Activated B cell treated with CpG ODN at 0.5 μM for 24 hours (primary cell): ENCODE measurements at places on chromosomes 4 and X. TPM values are rescaled to one million over a fixed set of nuclear protein-coding genes. Genes with fewer than 3 reads are reported as not detected.

ERCC6L gene
- 0.91 and 1.1 TPM in 2 replicates for total RNA-seq

MXRA5 gene
- total RNA-seq: not detected in 2 replicates

SLC26A1 gene
- 0.15 TPM in 1 of 2 replicates, not detected in the other for total RNA-seq

PLAC8 gene
- total RNA-seq: 142 and 153 TPM in 2 replicates

DNA sequence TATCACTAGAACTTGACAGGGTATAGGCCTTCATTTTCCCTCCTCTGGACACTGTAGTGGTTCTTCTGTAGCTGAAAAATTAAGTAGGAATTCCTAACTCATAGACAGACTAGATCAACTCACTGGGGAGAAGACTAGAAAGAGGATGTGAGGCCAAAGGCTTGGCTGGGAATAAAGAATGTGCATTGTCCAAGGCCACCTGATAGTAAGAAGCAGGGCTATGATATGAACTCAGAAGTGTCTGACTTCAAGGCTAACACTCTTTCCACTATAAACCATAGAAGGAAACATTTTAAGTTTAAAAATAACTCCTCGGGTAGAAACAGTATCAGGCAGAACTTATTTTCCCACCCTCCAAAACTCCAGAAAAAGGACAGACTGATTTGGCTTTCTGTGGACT, 346.6 kb downstream of the OPHN1 start:
- H3K4me3 ChIP-seq: no peak overlapping the region
- DNase-seq: no peak
- H3K36me3 ChIP-seq: no peaks in the 10 kb centered on the region
- no peaks in the 10 kb centered on the region for H3K4me1 ChIP-seq

GRCh38 chr4:158004101-158004500, 168.7 kb downstream of the GASK1B start:
- H3K4me1 ChIP-seq: no peaks in the 10 kb centered on the region
- no peaks in the 10 kb centered on the region for H3K27me3 ChIP-seq
- H3K27ac ChIP-seq: no peak overlapping the region
- H3K4me3 ChIP-seq: no peak overlapping the region
- no peak for DNase-seq

- H3K4me3 ChIP-seq: no peak overlapping the region
- no peaks in the 10 kb centered on the region for H3K4me1 ChIP-seq
- no peak for DNase-seq
- peaks cover under 1% of the 10 kb centered on the region for H3K27me3 ChIP-seq
These were observed 120.8 kb downstream of the DTHD1 start for GRCh38 chr4:36402008-36402758.

GRCh38 chr4:151952137-151952536, 191.3 kb upstream of the GATB start:
- H3K36me3 ChIP-seq: no peaks in the 10 kb centered on the region
- H3K27me3 ChIP-seq: peaks cover 2% of the 10 kb centered on the region
- H3K27ac ChIP-seq: no peak overlapping the region
- no peaks in the 10 kb centered on the region for H3K4me1 ChIP-seq

DNA sequence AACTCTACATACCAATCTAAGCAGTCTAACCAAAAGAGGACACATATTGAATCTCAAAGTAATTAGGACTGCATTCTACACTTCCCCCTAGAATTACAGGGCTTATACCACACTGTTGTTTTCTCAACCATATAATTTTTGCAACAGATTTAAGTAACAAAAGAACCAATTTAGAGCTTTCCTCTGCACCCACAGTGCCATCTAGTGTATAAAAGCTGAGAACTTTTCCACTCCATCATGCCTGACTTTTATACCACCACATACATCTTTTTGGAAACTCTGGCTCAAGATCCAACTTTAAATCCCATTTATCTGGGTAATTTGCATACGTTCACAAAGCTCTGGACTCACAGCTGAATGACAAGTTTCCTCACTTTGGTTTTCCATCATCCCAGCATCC, 99.5 kb downstream of the EFHC2 start:
- no peaks in the 10 kb centered on the region for H3K36me3 ChIP-seq
- H3K27ac ChIP-seq: no peak overlapping the region
- H3K4me1 ChIP-seq: peaks cover 5% of the 10 kb centered on the region
- H3K27me3 ChIP-seq: no peaks in the 10 kb centered on the region

GRCh38 chr4:113763029-113763285, 1.4 kb upstream of the CAMK2D start:
- H3K4me3 ChIP-seq: peak overlapping the region; percentile 99
- peak overlapping the region; percentile 100 for H3K27ac ChIP-seq
- no peaks in the 10 kb centered on the region for H3K27me3 ChIP-seq
- peaks cover 33% of the 10 kb centered on the region for H3K36me3 ChIP-seq
- no peak for DNase-seq
- peaks cover 30% of the 10 kb centered on the region for H3K4me1 ChIP-seq

GRCh38 chrX:119756926-119757635, 1.3 kb upstream of the SOWAHD start:
- no peak for DNase-seq
- H3K4me3 ChIP-seq: peak overlapping the region; percentile 82
- no peaks in the 10 kb centered on the region for H3K36me3 ChIP-seq
- peak overlapping the region; percentile 98 for H3K27ac ChIP-seq
- H3K27me3 ChIP-seq: no peaks in the 10 kb centered on the region
- peaks cover 62% of the 10 kb centered on the region for H3K4me1 ChIP-seq

DNA sequence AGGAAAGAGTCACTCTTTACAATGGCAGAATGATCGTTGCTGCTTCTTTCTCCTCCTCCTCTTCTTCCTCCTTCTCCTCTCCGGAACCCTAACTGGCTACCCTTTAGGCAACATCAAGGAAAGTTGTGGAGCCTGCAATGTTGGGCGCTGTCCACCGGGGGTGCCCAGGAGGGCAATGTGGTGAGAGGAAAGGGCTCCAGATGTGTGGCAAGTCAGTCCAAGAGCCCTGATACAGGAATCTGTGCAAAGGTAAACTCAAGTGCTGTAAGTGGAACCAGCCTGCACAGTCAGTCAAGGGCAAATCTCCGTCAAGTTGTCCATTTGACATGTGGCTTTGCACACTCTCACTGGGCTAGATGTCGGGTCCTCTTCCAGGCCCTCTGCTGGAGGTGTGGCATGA, 2.8 kb downstream of the RTL5 start:
- H3K36me3 ChIP-seq: no peaks in the 10 kb centered on the region
- peaks cover 2% of the 10 kb centered on the region for H3K27me3 ChIP-seq
- DNase-seq: no peak

GRCh38 chr4:151766691-151767090, 5.9 kb upstream of the GATB start:
- no peak overlapping the region for H3K4me3 ChIP-seq
- H3K27me3 ChIP-seq: peaks cover 21% of the 10 kb centered on the region
- H3K36me3 ChIP-seq: no peaks in the 10 kb centered on the region
- H3K27ac ChIP-seq: no peak overlapping the region
- no peaks in the 10 kb centered on the region for H3K4me1 ChIP-seq

DNA sequence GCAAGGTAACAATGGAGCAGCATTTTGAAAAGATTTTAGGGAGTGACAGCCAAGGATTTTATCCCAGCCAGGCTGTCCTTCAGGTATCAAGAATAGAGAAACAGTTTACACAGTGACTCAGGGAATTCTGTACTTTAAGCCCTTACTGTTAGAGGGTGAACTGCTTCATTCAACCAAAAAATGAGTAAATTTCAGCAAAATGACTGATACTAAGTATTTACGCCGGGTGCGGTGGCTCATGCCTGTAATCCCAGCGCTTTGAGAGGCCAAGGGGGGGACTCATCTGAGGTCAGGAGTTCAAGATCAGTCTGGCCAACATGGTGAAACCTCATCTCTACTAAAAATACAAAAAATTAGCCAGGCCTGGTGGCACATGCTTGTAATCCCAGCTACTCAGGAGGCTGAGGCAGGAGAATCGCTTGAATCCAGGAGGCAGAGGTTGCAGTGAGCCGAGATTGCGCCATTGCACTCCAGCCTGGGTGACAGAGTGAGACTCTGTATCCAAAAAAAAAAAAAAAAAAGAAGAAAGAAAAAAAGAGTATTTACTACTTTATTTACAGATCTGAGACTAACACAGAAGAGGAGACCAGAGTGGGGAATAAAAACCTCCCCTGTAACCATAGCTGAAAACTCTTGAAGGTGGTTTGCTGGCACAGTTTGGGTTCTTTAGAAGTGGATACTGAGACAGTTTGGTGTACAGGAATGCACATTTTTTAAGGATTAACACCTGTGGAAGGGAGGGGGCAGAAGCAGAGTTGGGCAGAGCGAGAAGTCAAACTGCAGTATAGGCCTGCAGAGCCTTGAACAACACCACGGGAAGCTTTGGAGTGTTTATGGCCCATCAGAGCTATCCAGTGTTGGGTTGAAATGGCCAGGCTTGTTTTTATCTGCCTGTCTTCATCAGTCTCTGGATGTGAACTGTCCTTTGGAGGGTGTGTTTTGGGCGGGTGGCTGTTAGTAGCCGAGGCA, 40.5 kb downstream of the TMEM131L start:
- no peak overlapping the region for H3K4me3 ChIP-seq
- DNase-seq: no peak
- peaks cover 77% of the 10 kb centered on the region for H3K4me1 ChIP-seq
- peaks cover 75% of the 10 kb centered on the region for H3K36me3 ChIP-seq

DNA sequence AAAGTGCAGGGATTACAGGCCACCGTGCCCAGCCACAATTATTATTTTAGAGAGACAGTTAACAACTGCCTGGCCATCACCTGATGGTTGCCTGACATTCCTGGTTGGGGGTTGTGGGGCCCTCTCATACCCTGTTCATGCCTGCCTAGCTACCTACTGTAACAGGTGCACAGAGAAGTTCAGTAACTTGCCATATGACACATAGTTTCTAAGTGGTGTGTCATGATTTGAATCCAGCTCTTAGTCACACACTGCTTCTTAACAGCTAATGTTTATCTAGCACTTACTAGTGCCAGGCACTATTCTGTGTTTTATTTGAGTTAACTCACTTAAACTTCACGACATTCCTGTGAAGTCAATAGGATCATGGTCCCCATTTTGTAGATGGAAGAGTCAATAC, 122.7 kb upstream of the JADE1 start:
- no peak overlapping the region for H3K4me3 ChIP-seq
- peaks cover 1% of the 10 kb centered on the region for H3K27me3 ChIP-seq
- H3K27ac ChIP-seq: no peak overlapping the region
- no peaks in the 10 kb centered on the region for H3K36me3 ChIP-seq

DNA sequence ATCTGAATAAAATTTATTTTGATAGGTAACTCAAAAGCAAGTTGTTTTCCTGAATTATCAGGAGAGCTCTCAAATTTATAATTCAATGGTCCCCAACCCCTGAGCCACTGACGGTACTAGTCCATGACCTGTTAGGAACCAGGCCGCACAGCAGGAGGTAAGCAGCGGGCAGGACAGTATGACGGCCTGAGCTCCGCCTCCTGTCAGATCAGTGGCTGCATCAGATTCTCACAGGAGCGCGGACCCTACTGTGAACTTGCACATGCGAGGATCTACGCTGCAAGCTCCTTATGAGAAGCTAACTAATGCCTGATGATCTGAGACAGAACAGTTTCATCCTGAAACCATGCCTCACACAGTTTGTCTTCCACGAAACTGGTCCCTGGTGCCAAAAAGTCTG, 37.9 kb upstream of the SEC24B start:
- H3K4me3 ChIP-seq: no peak overlapping the region
- H3K36me3 ChIP-seq: no peaks in the 10 kb centered on the region
- no peak overlapping the region for H3K27ac ChIP-seq
- no peak for DNase-seq

DNA sequence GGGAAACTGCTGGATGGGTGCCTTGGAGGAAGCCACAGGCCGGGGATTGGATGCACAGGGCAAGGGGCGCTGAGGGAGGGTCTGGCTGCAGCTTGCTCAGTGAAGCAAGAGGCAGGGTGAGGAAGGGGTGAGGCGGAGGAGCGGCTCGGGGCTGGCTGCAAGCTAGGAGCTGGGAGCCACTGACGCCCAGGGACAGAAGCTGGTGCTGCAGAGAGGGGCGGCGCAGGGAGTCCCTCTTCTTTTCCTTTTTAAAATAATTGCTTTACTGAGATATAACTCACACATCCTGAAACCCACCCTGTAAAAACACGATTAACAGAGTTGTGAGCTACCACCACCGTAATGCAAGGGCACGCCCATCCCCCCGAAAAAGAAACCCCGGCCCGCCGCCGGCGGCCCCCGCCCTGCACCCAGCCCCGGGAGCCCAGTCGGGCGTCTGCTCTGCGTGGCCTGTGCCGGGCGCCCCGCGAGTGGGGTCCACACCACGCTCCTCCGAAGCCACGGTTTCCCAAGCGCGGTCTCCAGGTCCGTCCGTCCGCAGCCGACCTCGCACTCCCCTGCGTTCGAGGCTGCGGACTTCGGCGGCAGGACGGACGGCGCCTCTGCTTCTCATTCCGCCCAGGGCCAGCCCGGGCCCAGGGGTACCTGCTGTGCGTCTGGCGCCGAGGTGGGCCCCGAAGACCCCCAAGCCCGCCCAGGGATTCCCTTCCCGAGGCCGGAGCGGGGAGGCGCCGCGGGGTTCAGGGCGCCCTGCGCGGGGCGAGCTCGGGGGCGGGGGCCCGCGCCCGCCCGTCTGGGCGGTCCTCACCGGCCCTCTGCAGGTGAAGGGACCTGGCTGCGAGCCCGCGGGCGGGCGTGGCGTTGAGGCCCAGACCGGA, 866 bp upstream of the UVSSA start:
- peaks cover 13% of the 10 kb centered on the region for H3K36me3 ChIP-seq
- H3K27me3 ChIP-seq: no peaks in the 10 kb centered on the region
- peak; percentile 20 for DNase-seq
- H3K4me3 ChIP-seq: peak overlapping the region; percentile 90
- peaks cover 28% of the 10 kb centered on the region for H3K4me1 ChIP-seq

DNA sequence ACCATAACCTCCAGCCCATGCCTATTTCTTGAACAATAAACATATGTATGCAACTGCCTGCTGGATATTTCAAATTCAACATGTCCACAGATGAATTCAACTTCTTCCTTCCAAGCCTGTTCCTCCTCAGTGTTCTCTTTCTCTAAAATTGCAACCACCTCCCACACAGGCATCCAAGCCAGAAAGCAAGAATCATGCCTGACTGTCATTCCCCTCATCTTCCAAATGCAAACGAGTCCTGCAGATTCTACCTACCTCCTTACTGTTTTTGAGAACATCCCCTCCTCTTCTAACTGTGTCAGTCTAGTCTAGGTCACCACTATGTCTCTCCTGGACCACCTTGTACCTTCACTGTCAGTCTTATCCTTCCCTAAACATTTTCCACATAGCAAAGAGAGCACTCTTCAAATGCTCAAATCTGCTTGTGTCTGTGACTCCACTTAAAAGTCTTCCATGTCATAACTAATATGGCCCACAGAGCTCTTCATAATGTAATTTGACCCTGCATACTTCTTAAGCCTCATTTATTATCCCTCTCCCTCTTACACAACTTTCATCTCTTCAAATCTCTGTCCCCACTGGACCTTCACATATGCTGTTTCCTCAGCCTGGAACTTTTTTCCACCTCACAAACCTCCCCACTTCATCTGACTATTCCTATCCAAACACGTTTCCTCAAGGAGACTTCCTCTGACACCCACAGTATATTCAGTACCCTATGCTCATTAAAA, 25.7 kb downstream of the MAPK10 start:
- no peak for DNase-seq
- no peak overlapping the region for H3K4me3 ChIP-seq
- no peaks in the 10 kb centered on the region for H3K4me1 ChIP-seq
- H3K27me3 ChIP-seq: peaks cover 3% of the 10 kb centered on the region
- H3K36me3 ChIP-seq: no peaks in the 10 kb centered on the region
- H3K27ac ChIP-seq: no peak overlapping the region

GRCh38 chr4:86856896-86857295, 7.7 kb upstream of the SLC10A6 start:
- no peak for DNase-seq
- H3K36me3 ChIP-seq: no peaks in the 10 kb centered on the region
- H3K27ac ChIP-seq: no peak overlapping the region
- no peak overlapping the region for H3K4me3 ChIP-seq
- no peaks in the 10 kb centered on the region for H3K4me1 ChIP-seq

- no peak overlapping the region for H3K4me3 ChIP-seq
- H3K27ac ChIP-seq: no peak overlapping the region
- no peak for DNase-seq
These were observed 11.1 kb downstream of the CNGA2 start for GRCh38 chrX:151745651-151746050.
